NCI-H510A (cell line): ENCODE measurements at places on chromosomes 5 and 9.
A peak's percentile ranks its signal among the peaks of the same experiment; 100 is the strongest.

GRCh38 chr5:39218482-39219402 lies 621 bp downstream of the FYB1 start:
- no peak for DNase-seq

GRCh38 chr9:113858282-113858681 lies 17.8 kb upstream of the ZNF618 start:
- no peak for DNase-seq

GRCh38 chr5:102715082-102715807 lies 39.9 kb upstream of the PAM start:
- no peak for DNase-seq

- DNase-seq, result no peak
Observed at GRCh38 chr9:74949859-74950855, 2.6 kb downstream of the C9orf40 start.

DNA sequence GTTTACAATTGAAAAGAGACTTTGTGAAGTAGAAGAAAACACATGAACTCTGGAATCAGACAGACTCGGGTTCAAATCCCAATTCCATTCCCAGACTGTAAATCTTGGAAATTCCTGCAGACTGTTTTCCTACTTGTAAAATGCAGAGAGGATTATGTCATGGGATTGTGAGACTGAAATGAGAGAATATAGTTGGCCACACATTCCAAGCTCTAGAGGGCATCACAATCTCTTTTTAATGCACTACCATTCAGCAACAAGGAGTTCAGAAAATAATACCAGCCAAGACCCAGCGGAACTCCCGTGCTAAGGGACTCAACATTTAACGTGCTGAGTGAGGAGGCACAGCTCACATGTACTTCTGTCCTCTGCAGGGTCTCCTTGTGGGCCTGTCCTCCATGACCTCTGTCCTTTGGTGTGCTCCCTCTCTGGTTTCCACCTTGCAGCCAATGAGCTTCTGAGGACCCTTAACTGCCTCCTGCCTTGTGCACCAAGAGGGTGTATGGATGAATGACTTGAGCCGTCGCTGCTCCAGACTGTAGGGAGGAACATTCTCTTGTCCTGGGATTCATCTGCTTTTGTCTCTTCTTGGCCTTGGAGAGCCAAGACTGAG lies 263.5 kb downstream of the NTRK2 start:
- no peak for DNase-seq

DNA sequence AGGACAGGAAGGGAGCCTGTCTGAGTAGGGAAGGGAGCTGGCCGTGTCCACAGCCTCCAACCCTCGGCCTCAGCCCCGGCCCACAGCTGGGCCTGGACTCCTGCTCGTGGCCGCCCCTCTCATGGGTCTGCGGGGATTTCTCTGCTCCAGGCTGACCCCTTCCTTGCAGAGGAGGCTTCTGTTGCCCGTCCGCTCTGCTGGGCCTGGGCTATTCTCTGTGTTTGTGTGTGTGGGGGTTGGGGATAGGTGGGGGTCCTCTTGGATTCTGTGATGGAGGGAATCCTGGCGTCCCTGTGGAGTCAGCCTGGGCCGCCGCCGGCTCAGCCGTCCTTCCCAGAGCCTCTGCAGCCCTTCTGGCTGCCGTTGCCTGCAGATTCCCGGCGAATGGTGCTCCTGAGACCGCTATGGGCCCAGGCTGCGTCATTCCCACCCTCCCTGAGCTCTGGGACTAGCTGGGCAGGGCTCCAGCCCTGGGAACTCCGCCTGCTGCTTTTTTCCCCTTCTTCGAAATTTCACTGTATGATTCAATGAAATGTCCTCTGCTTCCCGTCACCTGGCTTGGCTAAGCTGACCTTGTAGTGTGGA lies 64.2 kb downstream of the FGF18 start:
- no peak for DNase-seq

GRCh38 chr9:94754976-94755475 lies 28.5 kb downstream of the AOPEP start:
- no peak for DNase-seq

DNA sequence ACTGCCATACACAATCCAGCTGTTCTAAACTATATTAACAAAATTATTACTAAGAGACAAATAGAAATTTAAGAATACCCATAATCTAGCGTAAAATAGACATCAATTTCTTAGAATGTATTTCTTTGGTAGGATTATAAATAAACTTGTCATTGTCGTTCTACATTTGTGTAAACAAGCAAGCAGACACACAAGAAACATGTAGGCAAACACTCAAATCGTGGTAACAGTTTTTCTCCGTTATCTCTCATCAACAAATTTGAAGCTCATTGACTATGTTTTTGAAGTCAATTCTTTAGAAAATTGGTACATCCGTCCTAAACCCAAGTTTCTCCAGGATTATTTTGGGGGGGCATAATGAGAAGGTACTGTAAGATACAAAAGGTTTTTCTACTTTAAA lies 832.2 kb downstream of the DTWD2 start:
- no peak for DNase-seq

DNA sequence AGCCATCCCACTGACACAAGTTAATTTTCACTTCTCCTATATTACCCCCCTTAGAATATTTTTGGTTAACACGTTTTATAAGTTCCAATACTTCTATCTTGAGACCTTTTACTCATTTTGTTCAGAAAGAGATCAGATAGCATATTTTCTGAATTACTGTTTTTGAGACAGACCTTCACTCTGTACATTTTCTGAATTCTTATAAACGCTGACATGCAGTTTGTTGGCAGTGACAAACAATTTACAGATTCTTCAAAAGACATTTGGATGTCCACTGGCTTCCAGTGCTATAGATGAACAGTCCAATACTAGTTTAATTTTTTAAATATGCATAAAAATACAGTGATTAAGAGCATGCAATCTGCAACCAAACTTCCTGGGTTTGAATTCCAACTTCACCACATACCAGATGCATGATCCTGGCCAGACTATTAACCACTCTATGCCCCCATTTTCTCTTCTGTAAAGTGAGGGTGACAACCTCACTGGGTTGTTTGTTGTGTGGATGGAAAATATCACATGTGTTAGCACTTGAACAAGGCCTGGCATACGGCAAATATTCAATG lies 142.1 kb downstream of the AGTPBP1 start:
- no peak for DNase-seq

GRCh38 chr5:147234825-147235635 lies at the start of gene STK32A:
Gene STK32A (plus strand): TSS chr5:147235026. CDS start chr5:147239635, 4,609 bp downstream.
- peak; percentile 68 for DNase-seq

GRCh38 chr5:64646169-64646568 lies 44.1 kb upstream of the SHISAL2B start:
- DNase-seq, result no peak

DNA sequence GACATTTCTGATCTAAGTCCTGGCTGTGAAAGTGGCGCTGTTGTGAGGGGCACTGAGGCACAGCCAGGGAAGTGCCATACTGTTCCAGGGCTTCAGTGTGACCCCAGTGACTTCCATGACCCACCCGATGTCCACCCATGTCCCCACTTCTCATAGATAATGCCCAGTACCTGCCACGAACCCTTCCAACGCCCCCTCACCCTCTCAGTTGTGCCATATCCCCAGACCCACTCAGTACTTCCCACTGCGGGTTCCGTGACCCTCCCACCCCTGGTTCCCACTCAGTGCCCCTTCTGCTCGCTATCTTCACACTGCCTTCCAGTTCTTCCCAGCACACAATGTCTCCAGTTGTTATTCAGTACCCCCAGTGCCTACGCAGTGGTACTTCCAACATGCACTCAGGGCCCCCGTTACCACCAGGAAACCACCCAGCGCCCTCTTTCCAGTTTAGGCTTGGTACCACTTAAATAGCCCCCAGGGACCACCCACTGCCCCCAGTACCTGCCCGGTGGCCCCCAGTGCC lies 30.7 kb upstream of the PSD2 start:
- no peak for DNase-seq

DNA sequence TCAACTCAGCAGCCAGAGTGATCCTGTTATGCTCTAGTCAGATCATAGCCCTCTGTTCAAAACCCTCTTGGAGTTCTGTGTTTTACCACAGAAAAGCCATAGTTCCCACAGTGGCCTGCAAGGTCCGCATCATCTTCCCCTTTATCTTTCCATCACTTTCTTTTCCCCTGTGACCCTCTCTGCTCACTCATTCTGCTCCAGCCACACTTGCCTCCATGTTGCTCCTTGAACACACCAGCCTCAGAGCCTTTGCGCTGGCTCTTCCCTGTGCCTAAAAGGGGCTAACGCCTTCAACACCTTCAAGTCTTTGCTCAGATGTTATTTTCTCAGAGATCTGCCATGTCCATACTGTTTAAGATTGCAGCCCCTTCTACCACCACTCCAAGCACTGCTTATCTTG lies 26.3 kb downstream of the CSF2 start:
- no peak for DNase-seq

- no peak for DNase-seq
Observed at GRCh38 chr9:122206118-122207046, 22.4 kb downstream of the LHX6 start.

- no peak for DNase-seq
Observed at GRCh38 chr5:1299961-1300360, 5.1 kb upstream of the TERT start.

DNA sequence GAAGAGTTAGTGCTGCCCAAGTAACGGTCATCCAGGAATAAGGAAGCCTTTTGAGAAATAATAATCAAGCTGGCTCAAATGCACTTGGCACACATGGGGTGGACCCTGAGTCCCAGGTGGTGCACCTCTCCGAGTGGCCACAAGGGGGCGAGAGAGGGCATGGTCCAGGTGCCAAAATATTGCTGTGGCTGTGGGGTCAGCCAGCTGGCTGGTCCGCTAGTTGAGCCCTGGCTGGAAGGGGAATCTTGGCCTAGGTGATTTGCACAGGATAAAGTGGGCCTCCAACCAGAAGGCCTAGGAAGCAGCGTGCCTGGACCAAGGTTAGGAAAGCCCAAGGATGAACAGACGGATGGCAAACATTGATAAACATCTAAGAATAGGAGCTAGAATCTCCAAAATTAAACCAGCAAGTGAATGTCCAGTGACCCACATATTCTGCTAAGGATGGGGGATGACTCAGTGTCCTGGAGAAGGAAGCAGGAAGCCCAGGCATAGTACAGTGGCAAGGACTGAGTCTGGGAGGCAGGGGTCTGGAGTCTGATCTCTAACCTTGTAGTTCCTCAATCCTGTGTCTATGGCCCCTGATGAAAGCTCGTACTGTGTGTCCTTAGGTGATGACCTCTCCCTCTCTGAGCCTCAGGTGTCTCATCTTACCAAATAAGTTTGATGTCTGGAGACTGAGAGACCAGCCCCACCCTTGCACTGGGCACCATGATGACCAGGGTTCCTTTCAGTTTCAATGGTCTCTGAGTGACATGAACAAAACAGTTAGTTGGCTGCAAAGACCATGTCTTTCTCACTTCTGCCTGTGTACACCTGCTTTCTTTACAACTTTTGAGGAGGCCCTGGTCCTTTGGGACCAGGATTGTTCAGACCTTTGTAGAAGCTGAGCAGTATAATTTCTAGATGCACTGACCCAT lies 19.2 kb upstream of the SHB start:
- no peak for DNase-seq

DNA sequence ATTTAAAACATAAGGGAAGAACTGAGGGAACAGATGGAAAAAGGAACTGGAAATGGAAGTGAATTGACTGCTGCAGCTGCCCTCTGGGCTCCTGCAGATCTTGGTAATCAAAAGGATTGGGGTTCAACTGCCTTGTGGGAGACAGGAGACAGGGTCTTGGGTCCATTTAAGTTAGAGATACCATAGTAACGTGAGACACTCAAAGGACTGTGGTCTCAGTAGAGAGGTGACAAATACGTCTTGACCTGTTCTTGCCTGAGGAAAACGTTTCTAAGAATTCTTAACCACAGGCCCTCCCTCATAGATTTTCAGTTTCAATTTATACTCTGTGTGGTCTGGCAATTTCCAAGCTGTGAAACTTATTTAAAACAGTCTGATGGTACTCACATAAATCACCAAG lies 100.8 kb upstream of the DHFR start:
- no peak for DNase-seq

DNA sequence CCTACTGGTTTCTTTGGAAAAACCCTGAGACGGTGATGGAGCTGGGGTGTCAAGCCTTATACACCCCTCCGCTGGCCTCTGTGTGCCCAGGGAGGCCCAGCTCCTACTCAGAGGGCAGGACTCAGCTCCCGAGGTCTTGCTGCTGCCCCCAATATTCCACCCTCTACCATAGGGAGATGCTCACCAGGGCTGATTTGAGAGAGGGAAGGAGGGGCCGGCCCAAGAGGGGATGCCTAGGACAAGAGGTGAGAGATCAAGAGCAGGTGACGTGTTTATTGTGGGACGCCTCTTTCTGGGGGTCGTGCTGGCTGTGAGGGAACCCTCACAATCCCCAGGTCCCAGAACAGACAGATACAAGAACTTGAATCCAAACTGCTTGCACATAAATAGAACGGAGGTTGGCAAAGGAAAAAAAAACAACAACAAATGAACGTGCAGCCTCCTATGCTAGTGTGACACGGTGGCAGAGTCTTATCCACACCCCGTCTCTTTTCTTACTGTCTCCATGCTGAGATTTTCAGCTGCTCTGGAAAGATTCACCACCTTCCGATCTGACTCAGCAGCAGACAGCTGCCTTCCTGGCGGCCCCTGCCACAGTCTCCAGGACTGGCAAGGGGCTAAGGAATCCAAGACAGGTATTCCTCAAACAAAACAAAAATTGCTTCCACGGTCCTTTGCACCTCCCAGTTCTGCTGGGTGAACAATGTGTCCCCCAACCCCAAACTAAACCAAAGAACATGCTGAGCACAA lies 22.3 kb downstream of the FABP6 start:
- no peak for DNase-seq

- DNase-seq, result no peak
Observed at GRCh38 chr5:81747030-81747429, 3.9 kb downstream of the SSBP2 start.

DNA sequence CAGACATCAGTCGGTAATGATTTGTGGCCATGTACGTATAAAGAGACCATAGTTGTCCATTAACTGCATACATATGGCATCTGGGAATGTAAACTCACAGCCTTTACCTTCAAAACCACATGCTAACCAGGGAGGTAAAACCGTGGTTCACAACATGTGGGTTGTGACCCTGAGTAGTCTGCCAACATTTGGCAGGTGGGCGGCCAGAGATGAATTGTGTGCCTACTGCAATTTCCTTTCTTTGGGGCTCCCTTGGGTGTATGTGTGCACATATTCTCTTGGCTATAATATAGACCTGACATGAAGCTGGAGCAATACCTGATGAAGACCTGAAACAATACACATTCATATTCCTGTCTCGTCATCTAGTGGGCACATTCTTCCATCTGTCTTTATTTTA lies 396.0 kb downstream of the MLLT3 start:
- DNase-seq, result no peak
